ENCODE measurements at places on chromosomes 4 and X.

DNA sequence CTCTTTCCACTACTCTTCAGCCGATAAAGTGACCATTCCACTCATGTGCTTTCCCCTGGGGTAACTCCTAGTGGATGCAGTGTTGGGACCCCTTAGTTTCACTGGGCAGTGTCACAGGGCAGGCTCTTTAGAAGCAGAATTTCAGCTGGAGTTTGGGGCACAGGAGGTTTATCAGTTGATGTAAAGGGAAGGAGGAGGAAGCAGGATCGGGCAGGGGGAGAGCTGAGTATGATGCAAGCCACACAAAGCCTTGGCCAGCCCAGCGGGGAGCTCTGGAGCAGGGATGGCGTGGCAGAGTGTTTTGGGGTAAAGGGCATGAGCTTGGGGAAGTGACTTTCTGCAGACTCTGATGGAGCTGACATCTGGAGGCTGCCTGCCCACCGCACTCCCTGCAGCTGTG, 19.3 kb downstream of the WDR13 start:
- no peaks in the 10 kb centered on the region for H3K27me3 ChIP-seq
- no peaks in the 10 kb centered on the region for H3K36me3 ChIP-seq
- no peaks in the 10 kb centered on the region for H3K4me1 ChIP-seq
- no peak overlapping the region for H3K27ac ChIP-seq

GRCh38 chr4:110354460-110354859, 121.5 kb upstream of the ENPEP start:
- no peak for DNase-seq
- H3K4me1 ChIP-seq: no peaks in the 10 kb centered on the region
- no peak overlapping the region for H3K4me3 ChIP-seq
- H3K36me3 ChIP-seq: no peaks in the 10 kb centered on the region
- H3K27me3 ChIP-seq: peaks cover 7% of the 10 kb centered on the region

GRCh38 chrX:154805696-154806091, 409 bp upstream of the MPP1 start:
- peak overlapping the region; percentile 82 for H3K27ac ChIP-seq
- H3K27me3 ChIP-seq: peaks cover 2% of the 10 kb centered on the region
- peak overlapping the region; percentile 82 for H3K4me3 ChIP-seq
- no peak for DNase-seq
- H3K4me1 ChIP-seq: peaks cover 26% of the 10 kb centered on the region

DNA sequence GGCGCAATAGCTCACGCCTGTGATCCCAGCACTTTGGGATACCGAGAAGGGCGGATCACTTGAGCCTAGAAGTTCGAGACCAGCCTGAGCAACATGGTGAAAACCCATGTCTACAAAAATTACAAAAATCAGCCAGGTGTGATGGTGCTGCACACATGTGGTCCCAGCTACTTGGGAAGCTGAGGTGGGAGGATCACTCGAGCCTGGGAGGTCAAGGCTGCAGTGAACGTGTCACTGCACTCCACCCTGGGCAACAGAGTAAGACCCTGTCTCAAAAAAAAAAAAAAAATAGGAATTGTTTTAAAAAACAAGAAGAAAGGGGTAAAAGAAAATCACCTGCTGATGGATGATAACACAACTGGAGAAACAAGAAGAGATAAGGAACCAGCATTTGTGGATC, 38.8 kb downstream of the CHIC2 start:
- no peak for DNase-seq
- H3K27me3 ChIP-seq: no peaks in the 10 kb centered on the region
- H3K4me3 ChIP-seq: no peak overlapping the region
- no peaks in the 10 kb centered on the region for H3K4me1 ChIP-seq
- H3K36me3 ChIP-seq: peaks cover 5% of the 10 kb centered on the region

DNA sequence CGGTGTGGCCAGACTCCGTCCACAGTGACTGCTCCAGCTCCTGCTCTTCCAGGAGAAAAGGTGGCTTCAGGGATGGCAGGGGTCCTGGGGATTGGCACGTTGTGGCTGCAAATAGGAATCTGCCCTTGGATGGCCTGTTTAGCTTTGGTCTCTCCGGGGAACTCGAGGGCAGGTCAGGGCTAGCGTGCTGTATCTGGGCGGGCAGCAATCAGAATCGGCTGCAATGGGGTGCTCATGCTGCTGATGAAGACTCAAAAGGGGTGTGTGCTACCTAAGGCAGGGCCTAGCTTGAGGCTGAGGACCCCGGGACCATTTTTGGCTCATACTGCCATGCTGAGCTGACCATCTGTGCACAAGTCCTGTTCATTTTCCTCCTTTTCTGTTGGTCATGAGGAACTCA, 51.3 kb downstream of the RGS12 start:
- peaks cover 8% of the 10 kb centered on the region for H3K4me1 ChIP-seq
- H3K36me3 ChIP-seq: no peaks in the 10 kb centered on the region
- no peak overlapping the region for H3K27ac ChIP-seq
- no peak for DNase-seq
- no peak overlapping the region for H3K4me3 ChIP-seq
- peaks cover 3% of the 10 kb centered on the region for H3K27me3 ChIP-seq
